ENCODE measurements at places on chromosomes 7 and 10.

DNA sequence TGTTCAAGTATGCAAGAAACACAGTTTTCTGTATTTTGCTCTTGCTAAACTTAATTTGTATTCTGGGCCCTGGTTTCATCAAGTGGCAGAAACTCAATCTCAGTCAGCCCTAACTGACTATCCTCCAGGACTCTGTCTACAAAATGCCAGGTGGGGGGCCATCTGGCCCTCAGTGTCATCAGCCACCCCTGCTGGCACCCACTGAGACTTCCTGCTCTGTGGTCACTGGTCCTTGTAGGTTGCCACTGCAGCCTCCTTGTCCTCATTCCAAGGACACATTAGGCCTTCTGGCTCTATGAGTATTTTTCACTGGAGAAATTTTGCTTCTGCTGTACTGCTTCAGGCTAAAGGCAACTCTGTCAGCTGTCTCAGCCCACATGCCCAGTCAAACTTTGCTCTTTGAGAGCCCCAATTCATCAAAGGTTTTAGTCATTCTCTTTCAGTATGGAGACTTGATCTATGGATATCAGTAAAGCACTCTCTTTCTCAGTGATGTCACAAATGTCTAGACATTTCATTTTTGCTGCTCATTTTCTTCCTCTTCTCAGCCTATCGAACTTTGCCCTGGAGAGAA is 163.6 kb downstream of the KCND2 start:
- DNase-seq, result no peak

GRCh38 chr7:51980313-51980712 is 663.7 kb upstream of the COBL start:
- DNase-seq, result no peak

- no peak for DNase-seq
These were observed 8.9 kb downstream of the MYO1G start for GRCh38 chr7:44969701-44970522.

GRCh38 chr7:72310301-72310700 is 101.8 kb downstream of the CALN1 start:
- no peak for DNase-seq

GRCh38 chr7:140526787-140527664 is 47.7 kb upstream of the MKRN1 start:
- no peak for DNase-seq

GRCh38 chr7:134632937-134633540 is 13.6 kb upstream of the BPGM start:
- DNase-seq, result no peak

DNA sequence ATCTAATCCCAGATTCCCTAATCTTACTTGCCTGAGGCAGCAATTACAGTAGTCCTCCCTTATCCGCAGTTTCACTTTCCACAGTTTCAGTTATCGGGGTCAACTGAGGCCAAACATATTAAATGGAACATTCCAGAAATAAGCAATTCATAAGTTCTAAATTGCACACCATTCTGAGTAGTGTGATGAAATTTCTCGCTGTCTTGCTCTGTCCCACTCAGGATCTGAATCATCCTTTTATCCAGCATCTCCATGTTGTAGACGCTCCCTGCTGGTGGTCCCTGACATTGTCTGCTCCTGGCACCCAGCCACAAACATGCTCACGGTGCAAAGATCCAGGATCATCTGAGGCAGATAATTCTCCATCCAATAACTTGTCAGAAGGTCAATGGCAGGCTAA is 128.7 kb upstream of the CXCL12 start:
- no peak for DNase-seq

GRCh38 chr7:148245381-148245780 is 345.2 kb upstream of the C7orf33 start:
- no peak for DNase-seq

GRCh38 chr10:1413823-1414222 is 323.5 kb downstream of the ADARB2 start:
- DNase-seq, result no peak

DNA sequence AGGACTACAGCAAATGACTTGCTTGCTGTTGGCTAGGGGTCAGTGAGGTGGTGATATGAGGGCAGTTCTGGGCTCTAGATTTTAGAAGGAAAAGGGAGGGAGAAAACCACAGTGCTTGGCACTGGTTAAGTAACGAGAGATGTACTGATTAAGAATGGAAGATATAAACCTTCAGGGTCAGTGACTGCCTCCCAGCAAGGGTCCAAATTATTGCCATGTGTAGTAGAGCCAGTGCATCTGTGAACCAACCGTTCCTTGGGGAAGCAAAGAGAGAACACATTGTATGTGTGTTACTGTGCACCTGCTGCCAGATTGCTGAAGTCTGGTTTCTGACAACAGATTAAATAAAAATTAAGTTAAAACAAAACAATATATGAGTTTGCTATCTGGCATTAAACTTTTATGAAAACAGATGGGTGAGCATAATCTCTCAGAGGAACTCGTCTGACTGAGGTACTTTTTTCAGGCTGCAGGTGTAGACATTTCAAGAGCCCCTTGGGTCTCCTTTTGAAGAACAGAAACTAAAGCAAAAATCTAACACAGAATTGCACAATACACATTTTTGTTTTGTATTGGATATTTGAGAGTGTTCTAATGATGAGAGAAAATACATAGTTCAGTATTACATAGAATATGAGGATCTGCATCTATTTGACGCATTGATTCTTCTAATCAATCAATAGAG is 1120.6 kb downstream of the SORCS3 start:
- no peak for DNase-seq

- no peak for DNase-seq
These were observed 80.3 kb downstream of the FOXL3 start for GRCh38 chr7:370259-370625.

DNA sequence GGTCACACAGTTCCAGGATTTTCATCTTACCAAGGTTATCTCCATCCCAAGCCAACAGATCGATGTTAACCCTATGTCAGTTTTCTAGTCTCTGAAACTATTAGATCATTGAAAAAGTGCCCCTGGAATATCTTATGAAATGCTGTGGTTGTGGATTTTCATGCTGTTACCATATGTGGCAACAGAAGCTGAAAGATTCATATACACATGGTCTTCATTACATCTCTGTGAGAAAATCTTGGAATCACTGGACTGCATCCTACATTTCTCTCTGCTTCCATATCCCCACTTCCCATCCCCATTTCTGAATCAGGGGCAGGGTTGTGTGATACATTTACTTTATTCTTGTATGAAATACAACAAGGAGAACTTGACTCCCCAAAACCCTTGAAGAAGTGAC is 146.1 kb downstream of the SLC16A9 start:
- DNase-seq, result no peak

- DNase-seq, result no peak
These were observed 1.2 kb downstream of the BTRC start for GRCh38 chr10:101355072-101355706.

- no peak for DNase-seq
These were observed 248.4 kb downstream of the WDR11 start for GRCh38 chr10:121099592-121099991.

DNA sequence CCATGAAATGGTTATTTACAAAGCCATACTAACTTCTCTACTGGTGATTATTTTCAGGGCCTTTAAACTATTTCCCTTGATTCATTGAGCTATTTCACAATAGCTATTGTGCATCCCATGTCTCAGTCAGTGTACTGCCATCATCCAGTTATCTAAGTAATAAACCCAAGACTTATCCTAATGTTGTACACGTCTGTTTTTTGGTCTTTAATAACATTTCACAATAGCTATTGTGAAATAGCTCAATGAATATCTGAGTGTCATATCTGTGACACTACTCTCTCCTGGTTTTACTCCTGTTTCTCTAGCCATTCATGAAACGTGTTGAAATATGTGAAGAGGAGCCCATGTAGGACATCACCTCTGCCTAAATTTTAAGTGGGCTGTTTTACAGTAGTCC is 36.5 kb upstream of the TMEM140 start:
- no peak for DNase-seq

DNA sequence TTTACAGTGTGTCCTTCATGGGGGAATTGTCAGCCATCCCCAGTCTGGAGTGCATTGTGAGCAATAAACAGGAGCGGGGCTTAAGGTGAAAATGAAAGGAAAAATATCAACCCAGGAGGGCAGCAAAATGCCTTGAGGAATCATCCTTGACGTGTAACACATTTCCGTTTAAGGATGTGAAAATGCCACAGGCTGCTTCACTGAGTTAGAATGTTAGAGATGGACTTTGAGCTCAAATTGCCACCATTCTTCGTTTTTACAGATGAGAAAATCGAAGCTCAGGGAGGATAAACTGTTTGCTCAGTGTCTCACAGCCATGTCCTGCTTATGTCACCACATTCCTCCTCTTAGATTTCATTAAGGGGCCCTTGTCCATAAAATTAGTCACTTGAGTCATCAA is 23.1 kb downstream of the SORCS3 start:
- DNase-seq, result no peak

- DNase-seq, result no peak
These were observed 215.7 kb downstream of the HTR7 start for GRCh38 chr10:90642136-90642535.

DNA sequence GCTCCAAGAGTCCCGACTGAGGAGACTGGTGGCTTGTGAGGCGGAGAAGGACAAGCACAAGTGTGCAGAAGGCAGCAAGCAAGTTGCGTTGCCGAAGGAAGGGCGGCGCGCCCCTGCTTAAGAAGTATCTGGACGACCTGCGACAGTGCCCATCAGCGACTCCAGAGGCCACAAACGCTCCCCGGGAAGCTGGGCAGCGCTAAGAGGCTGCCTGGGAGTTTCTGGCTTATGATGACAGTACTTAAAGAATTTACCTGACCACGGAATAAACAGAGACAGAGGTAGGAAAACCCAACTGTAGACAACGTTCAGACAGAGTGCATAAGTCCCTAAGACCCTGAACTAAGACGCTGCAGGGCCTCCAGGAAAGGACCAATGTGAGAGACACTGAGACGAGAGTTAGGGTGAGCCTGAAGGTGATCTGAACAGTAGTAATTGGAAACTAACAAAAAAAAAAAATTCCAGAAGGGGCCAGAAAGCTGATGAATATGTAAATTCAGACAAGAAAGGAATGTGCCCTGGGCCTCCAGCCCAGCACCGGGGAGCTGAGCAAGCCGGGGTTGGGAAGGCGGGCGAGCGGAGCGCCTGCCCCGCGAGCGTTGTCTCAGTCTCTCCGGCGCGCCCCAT is 1.0 kb downstream of the OSBPL3 start:
- no peak for DNase-seq

DNA sequence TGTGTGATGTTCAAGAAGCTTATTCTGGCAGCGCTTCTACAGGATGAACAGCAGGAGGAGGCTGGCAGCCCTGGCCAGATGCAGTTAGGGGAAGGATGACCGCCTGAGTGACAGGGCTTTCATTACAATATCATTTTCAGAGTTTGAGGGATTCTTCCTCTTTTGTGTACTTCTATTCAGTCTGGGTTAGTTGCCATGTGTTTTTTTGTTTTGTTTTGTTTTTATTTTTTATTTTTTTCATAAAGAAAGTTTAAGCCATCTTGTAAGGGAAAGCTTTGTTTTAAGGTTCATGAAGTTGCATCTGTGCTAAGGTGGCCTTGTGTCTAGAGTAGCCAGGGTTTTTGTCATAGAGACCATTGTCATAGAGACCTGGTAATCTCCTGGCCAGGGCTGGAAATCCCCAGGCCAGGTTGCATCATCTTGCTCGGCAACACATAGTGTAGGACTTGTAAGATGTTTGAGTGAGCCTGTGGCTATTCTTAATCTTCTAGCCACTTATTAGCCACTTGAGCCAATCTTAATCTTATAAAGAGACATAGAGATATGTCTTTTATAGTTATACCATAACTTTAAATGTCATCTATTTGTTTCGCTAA is 230.5 kb upstream of the TMEM229A start:
- no peak for DNase-seq

DNA sequence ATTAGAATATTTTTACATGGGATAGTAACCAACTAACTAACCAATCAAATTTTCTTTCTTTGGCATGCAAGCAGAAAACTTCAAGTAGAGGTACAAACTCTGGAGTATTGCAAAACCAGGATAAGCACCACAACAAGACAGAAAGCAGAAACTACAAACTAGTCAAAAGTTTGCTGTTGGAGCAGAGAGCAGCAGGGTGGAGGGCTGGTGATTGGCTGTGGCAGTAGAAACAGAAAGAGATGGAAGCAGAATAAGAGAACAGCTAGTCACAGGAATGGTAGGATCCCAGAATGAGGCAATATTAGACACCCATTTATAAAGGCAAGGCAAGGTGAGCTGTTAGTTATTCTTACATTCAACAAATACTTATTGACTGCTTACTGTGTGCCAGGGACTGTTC is 6.8 kb upstream of the MACC1 start:
- DNase-seq, result no peak

GRCh38 chr7:33108554-33109004 is 625 bp downstream of the RP9 start:
- no peak for DNase-seq

- DNase-seq, result no peak
These were observed 276.2 kb upstream of the AOAH start for GRCh38 chr7:37000511-37000910.

DNA sequence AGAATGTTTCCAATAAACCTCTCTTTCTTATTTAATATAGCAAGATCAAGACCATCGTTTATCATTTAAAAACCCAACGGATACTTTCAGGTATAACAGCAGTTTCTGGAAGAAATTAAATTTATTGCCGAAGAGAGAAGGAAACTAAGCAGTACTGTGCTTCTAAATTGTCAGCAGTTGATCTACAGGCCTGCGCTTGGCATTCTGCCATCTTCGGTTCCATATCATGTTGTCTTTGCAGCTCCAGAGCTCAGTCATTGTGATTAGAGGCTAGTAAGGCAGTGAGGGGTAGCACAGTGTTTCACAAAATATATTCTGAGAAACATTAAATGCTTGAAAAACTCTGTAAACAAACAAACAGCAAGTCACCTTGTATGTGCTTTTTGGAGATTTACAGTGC is 301.3 kb downstream of the REEP3 start:
- no peak for DNase-seq

DNA sequence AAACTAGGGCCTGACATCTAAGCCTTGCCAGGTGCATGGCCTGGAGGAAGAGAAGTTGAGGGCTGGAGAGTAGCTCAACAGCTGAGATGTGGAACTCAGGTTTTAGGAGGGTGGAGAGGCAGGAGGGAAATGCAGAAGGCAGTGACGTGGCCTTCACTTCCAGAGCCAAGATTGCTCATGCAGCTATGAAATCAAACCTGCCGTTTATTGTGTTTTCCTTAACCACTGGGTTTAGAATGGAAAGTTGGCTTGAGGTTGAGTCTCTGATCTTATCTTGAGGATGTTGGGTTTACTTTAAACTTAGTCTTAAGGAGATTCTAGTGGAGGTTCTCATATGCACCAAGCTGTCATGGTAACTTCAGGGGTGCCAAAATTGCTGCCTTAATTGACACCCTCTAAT is 178.6 kb downstream of the SORCS3 start:
- DNase-seq, result no peak
